Osteocyte (in vitro differentiated cells): ENCODE measurements at places on chromosomes 11 and 22. TPM values are rescaled to one million over a fixed set of nuclear protein-coding genes. Genes with fewer than 3 reads are reported as not detected.

The OR52N4 gene
- total RNA-seq: not detected in 2 replicates

The TCN2 gene
- total RNA-seq: 57.7 and 58.1 TPM in 2 replicates

The PHF5A gene
- 29.0 and 30.9 TPM in 2 replicates for total RNA-seq

The APOL5 gene
- total RNA-seq: not detected in 2 replicates

The ALDH3B1 gene
- 4.7 and 6.5 TPM in 2 replicates for total RNA-seq

- H3K4me1 ChIP-seq: peaks cover 83% of the 10 kb centered on the region
- H3K27me3 ChIP-seq: no peaks in the 10 kb centered on the region
- H3K4me3 ChIP-seq: no peak overlapping the region
- peaks cover 16% of the 10 kb centered on the region for H3K36me3 ChIP-seq
- DNase-seq: no peak
- H3K27ac ChIP-seq: peak overlapping the region; percentile 40
Measured at GRCh38 chr11:95093548-95093947, 3.9 kb downstream of the ENDOD1 start.

DNA sequence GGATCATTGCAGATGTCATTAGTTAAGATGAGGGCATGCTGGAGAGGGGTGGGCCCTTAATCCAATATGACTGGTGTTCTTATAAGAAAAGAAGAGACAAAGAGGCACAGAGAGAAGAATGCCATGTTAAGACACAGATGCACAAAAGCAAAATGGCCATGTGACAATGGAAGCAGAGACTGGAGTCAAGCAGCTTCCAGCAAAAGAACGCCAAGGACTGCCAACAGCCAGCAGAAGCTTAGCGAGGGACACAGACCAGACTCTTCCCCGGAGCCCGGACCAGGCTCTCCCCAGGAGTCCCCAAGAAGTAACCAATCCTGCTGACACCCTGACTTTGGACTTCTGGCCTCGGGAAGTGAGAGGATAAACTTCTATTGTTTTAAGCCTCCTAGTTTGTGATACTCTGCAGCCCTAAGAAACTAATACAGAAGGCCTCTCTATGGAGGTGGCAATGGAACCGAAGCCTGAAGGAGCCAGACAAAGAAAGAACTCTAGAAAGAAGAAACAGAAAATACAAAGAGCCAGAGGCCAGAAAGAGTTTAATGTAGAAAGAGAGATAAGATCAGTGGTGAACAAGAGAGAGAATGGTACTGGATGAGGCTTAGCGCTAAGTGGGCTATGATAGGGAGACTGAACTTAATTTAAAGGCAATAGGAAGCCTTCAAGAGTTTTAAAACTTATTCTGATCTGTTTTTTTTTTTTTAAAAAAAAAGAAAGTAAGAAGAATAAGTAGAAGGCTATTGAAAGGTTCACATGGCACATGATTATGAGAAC, 27.7 kb downstream of the PRCP start:
- peaks cover 3% of the 10 kb centered on the region for H3K36me3 ChIP-seq
- no peaks in the 10 kb centered on the region for H3K27me3 ChIP-seq
- peaks cover 7% of the 10 kb centered on the region for H3K4me1 ChIP-seq
- no peak overlapping the region for H3K27ac ChIP-seq

- H3K4me3 ChIP-seq: no peak overlapping the region
- H3K27ac ChIP-seq: no peak overlapping the region
- no peaks in the 10 kb centered on the region for H3K27me3 ChIP-seq
- H3K4me1 ChIP-seq: no peaks in the 10 kb centered on the region
- DNase-seq: no peak
- H3K36me3 ChIP-seq: peaks cover 2% of the 10 kb centered on the region
Measured at GRCh38 chr11:44817207-44817949, 90.6 kb downstream of the TSPAN18 start.

- DNase-seq: peak; percentile 85
- no peaks in the 10 kb centered on the region for H3K27me3 ChIP-seq
- peak overlapping the region; percentile 72 for H3K4me3 ChIP-seq
- H3K4me1 ChIP-seq: peaks cover 70% of the 10 kb centered on the region
Measured at GRCh38 chr11:65417702-65418430, 4.7 kb upstream of the NEAT1 start.
